ENCODE measurements at places on chromosomes 6 and 20. TPM values are rescaled to one million over a fixed set of nuclear protein-coding genes. Genes with fewer than 3 reads are reported as not detected.

GRCh38 chr6:5909721-5910120 lies 97.0 kb downstream of the NRN1 start:
- no peak for DNase-seq

DNA sequence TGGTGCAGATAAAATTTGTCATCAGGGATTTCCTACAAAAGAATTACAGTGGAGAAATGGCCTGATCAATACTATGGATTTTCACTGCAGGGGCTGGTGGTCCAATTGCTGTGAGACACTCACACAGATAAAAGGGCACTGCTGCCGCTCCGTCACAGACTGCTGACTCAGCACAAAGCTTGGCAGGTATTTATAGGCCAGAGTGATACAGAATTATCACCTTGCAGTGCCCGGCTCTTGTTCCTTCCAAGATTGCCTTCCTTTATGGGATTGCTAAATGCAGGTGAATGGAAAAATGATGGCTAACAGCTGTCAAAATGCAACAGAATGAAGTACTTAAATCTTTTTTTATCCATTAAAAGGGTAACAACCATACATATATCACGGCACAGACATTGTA lies 247.8 kb upstream of the ZFP64 start:
- DNase-seq, result no peak

DNA sequence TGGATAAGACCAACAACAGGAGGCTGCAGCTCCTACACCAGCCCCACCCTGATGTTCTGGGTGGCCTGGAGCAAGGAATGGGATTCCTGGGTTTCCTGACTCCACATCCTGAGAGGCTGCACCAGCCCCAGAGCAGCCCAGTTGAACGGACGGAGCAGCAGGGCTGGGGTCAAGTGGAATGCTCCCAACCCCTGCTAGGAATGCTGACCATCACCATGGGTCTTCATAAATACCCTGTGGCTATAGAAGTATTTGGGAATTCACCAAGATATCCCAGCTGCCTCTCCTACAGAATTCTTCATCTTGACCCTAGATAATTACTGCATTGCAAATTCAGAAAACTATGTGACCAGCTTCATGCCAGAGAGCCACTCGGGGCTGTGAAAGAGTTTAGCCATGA lies 180.3 kb downstream of the THBS2 start:
- DNase-seq, result peak; percentile 47

DNA sequence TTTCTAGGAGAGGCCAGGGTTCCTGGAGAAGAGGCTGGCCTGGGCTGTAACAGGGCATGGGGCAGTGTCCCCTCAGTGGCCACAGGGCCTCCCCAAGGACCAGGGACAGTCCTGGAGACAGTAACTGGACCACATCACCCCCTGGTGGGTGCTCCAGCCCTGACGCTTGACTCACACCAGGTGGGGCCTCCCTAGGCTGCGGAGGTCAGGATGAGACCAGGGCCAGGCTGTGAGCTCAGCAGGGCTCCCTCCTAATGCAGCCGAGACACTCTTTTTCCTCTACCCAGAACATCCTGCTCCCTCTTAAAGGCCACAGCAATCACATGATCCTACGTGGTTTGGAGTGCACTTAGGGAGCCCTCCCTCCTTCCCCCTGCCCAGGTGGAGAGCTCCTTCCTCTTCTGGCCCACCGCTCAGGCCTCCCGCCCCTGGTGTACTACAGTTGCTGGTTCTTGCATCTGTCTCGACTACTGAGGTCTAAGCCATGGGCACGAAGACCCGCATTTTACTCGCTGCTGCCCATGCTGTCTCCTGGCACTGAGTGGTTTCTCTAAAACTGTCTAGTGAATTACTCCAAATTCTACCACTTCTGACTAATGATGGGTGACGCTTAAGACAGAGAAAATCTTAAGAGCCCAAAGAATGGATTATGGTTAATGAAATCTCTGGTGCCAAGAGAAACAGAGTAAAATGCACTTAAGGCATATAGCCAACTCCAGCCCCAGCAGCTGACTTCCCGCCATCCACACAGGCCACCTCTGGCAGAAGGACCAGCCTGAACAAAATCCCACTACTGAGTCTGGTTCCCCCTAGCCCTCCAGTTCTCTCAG lies 166.1 kb upstream of the CST7 start:
- DNase-seq, result no peak

GRCh38 chr20:43955062-43955749 lies 40.6 kb downstream of the TOX2 start:
- DNase-seq, result no peak

- peak; percentile 89 for DNase-seq
Observed at GRCh38 chr6:116557893-116558292, 4.3 kb downstream of the CALHM4 start.

GRCh38 chr6:103236923-103237322 lies 1622.8 kb downstream of the HACE1 start:
- DNase-seq, result no peak

DNA sequence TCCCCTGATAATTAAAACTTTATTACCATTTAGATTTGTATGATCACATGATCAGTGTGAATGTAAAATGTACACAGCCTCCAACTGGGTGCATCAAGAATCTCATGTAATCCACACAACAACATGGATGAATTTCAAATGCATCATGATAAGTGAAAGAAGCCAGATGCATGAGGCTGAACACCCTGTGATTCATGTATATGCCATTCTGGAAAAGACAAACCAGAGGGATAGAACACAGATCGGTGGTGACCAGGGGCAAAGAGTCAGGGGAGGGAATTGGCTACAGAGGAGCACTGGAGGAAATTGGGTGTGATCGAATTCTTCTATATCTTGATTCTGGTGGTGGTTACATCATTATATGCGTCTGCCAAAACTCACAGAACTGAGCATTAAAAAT lies 170.7 kb upstream of the SLC24A3 start:
- peak; percentile 64 for DNase-seq

- DNase-seq, result no peak
Observed at GRCh38 chr6:105781915-105782314, 304.2 kb upstream of the PRDM1 start.

- no peak for DNase-seq
Observed at GRCh38 chr6:79149884-79150283, 71.8 kb upstream of the PHIP start.

DNA sequence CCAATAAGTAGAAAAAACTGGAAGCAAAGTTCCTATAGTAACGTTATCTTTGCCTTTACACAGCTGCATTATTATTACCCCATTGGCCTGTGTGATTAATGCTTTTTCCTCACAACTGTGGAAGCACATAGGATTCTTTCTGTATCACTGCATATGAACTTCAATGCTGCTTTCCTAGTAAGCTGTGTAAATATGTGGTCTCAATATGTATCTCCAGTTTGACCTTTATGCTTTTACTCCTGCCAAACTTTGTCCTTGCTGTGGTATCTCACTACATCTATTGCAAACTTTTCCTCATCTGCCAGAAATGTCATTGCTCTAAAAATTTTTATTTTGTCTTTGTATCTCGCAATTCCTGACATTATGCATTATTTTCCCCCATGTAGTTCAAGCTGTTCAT lies 168.6 kb downstream of the ZFAND3 start:
- DNase-seq, result peak; percentile 19

DNA sequence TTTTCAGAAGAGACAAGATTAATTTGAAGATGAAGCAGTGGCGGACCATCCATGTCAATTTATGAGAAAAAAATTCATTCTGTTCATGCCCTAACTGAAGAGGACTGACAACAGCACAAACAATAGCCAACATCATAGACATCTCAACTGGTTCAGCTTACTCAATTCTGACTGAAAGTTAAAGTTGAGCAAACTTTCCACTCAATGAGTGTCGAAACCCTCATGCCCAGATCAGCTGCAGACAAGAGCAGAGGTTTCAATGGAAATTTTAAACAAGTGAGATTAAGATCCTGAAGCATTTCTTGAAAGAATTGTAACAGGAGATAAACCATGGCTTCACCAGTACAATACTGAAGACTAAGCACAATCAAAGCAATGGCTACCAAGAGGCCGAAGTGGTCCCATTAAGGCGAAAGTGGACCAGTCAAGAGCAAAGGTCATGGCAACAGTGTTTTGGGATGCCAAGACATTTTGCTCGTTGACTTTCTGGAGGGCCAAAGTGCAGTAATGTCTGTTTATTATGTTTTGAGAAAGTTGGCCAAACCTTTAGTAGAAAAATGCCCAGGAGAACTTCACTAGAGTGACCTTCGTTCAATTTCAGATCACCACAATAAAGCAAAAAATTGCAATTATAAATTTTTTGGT lies 6.1 kb upstream of the SFT2D1 start:
- no peak for DNase-seq

DNA sequence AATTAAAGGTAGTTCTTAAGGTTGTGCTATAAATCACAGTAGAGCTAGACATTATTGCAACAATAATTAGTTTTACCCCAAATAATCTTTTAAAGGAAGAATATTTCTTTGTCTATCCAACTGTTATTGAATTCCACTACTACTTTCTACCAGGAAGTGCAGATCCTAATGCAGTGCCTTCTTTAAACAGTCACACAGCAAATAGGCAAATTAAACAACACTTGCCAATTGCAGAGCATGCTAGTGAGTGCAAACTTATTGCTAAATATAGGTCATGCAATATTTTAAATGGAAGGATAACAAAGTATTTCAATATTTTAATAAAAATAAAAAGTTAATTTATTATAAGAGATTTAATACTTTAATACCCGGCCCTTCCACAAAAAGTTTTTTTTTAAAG lies 107.3 kb upstream of the BCLAF1 start:
- no peak for DNase-seq

- no peak for DNase-seq
Observed at GRCh38 chr20:63007360-63007645, 539 bp upstream of the BHLHE23 start.

- no peak for DNase-seq
Observed at GRCh38 chr6:132675749-132676148, 16.8 kb upstream of the TAAR1 start.

DNA sequence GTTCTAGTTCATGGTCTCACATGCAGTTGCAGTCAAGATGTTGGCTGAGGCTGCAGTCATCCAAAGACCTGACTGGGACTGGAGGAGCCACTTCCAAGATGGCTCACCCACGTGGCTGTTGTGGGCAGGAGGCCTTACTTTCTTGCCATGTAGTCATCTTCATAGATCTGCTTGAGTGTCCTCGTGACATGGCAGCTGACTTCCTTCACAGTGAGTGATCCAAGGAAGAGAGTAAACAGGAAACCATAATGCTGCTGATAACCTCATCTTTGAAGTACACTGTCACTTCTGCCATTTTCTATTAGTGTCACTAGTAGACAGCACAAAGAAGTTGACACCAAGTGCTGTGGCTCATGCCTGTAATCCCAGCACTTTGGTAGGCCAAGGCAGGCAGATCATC lies 40.1 kb upstream of the AKIRIN2 start:
- no peak for DNase-seq

GRCh38 chr6:87756858-87757257 lies 54.8 kb upstream of the AKIRIN2 start:
- peak; percentile 17 for DNase-seq

FAM209B gene
- total RNA-seq, result not detected

RHAG gene
- total RNA-seq, result not detected

PRL gene
- total RNA-seq, result 0.48 TPM

LAMA4 gene
- 336 TPM for total RNA-seq

SEMG1 gene
- 6.0 TPM for total RNA-seq

C6orf141 gene
- 2.4 TPM for total RNA-seq

ASIP gene
- not detected for total RNA-seq

CFAP206 gene
- 5.1 TPM for total RNA-seq

DLL1 gene
- 0.96 TPM for total RNA-seq

C20orf202 gene
- total RNA-seq, result 1.2 TPM
